ENCODE measurements at places on chromosomes 2 and 18. TPM values are rescaled to one million over a fixed set of nuclear protein-coding genes. Genes with fewer than 3 reads are reported as not detected.

The SLC9A4 gene
- polyA plus RNA-seq, result not detected

The CIB4 gene
- polyA plus RNA-seq, result not detected

The ABCB11 gene
- 0.16 TPM for polyA plus RNA-seq

- no peak for DNase-seq
Measured at GRCh38 chr2:239164335-239164871, 236.4 kb downstream of the HDAC4 start.

- DNase-seq, result no peak
Measured at GRCh38 chr2:179525340-179525739, 260.7 kb upstream of the SESTD1 start.

DNA sequence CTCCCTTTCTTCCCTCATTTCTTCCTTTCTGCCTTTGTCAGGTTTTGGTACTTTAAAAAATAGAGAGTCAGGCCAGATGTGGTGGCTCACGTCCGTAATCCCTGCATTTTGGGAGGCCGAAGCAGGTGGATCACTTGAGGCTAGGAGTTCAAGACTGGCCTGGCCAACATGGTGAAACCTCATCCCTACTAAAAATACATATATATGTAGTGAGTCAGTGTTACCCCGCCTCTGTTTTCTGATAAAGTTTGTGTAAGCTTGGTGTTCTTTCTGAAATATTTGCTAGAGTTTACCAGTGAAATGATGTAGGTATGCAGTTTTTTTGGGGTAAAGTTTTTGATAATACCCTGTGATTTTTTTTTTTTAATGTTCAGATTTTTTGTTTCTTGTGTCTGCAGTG, 58.8 kb downstream of the DGKD start:
- no peak for DNase-seq

DNA sequence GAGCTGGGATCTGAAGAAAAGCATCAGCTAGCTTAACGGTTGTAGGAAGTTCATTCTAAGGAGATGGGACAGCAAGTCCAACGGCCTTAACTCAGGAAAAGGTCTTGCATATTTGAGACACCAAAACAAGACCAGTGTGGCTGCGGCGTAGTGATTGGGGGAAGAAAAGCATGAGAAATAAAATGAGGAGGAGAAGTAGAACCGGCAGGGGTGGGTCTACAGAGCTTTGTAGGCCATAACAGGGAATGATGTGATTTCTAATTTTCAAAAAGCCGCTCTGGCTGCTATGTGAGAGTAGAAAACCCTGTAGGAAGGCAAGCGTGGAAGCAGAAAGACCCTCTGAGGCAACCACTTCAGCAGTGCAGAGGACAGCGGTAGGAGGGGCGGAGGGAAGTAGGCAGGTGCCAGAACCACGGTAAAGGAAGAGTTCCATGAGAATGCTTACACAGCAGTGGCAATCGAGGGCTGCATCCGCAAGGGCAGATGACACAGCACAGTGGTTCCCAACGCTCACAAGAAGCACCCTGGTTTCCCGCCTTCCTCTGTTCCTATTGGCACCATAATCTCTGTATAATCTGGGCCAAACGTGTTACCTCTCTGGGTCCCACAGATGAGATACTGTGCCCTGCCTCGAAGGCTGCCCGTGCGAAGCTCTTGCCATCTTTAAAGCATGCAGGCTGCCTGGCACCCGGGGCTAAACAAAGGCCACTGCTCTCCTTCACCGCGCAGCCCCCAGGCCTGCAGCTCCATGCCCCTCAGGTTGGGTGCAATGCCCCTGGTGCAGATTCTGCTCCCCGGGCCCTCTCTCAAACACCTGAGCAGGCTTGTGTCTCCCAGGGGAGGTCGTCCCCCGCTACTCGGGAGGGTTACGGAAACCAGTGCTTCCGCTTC, 795 bp downstream of the ANKRD39 start:
- peak; percentile 25 for DNase-seq

GRCh38 chr2:223786236-223786635, 51.1 kb downstream of the AP1S3 start:
- no peak for DNase-seq

DNA sequence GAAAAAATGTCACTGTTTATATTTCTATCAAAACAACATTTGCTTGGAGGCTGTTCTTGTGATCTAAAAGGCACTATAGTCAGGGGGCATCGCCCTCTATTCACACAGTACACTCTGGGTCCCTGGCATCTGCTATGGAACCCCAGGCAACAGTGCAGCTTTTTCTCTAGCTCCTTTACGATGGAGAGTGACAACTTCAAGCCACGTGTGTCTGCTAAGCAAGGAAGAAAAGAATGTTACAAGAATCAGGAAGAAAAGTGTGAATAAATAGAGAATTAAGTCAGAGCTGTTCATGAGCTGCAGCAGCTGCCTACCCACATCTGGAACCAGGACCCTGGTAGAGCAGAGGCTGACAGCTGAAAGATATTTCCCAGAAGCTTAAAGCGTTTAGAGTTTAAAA, 11.2 kb downstream of the RND3 start:
- peak; percentile 56 for DNase-seq

- no peak for DNase-seq
Measured at GRCh38 chr2:168355121-168355520, 101.0 kb upstream of the CERS6 start.

Measured in endothelial cell of umbilical vein (primary cell).